ENCODE measurements at places on chromosomes 12 and 14.

- no peak for DNase-seq
Measured at GRCh38 chr12:122345042-122345441, 77.4 kb downstream of the CLIP1 start.

DNA sequence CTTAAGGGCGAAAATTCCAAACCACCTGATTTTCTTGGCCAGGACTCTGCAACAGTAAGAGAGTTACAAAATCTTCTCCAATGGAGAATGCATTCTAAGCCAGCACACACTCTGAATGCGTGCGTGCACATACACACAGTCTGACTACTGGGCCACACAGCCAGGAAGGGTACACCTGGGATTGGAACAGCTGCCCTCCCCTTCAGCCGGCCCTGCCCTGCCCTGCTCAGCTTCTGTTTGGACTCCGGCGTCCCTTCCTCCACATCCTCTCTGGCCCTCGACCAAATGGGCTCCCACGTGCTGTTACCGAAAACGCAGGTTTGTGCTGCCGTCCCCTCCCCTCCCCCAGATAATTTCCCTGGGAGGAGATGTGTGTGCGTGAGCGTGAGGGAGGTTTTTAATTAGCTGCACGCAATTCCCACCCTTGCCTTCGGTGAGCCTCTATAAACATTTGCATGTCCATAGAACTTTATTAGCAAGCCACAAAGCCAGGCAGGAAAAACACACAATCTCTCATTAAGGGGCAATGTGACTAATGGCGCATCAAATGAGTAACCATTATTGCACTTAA is 43.0 kb downstream of the CCNK start:
- no peak for DNase-seq

DNA sequence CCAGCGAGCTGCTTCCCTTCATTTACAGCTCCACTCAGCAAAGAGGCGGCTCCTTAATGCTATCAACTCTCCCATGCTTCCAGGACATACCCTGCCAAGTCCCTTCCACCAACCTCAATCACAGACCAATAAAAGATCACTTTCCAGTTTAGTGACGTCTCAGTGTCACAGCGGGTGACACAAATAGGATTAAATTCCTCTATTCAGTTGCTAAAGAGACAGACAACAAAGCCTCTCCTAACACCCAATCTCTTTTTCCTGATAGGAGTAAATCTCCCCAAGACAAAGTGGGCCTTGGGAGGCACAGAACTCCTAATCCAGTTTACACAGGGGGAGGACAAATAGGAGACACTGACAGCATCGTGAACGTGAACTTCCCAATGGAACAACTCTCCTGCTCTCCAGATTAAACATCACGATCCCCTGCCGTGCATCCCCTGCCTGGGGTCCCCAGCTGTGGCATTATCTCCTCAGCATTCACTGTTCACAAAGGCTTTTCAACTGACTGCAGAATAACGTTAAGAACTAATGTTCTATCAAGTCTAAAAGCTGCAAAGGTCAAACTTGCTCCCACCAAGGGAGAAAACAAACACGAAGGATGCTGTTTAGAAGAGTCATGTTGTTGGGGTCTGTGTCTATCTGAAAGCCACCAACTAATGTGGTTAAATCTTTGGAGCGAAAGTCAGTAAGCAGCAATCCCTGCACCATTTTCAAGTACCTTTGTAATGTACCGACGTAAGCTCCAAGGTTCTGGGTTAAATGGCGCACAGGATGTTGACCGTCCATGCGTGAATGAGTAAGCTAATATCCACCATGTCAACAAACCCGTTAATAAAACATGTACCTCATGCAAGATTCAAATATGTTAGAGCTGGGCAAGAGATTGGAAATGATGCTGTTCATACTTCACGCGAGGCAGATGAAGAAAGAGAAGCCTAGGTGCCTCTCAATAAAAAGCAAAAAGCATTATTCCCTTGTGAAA is 31.5 kb downstream of the TMEM132D start:
- DNase-seq, result peak; percentile 24

GRCh38 chr14:103559766-103560165 is 2.7 kb downstream of the BAG5 start:
- no peak for DNase-seq

- DNase-seq, result no peak
Measured at GRCh38 chr14:74459976-74460375, 33.1 kb downstream of the NPC2 start.

- DNase-seq, result peak; percentile 85
Measured at GRCh38 chr12:13534645-13535398, 338.3 kb downstream of the EMP1 start.

- no peak for DNase-seq
Measured at GRCh38 chr14:95289323-95290010, 30.2 kb downstream of the CLMN start.

Measured in NCI-H1092 (cell line).